ENCODE measurements at places on chromosomes 1 and 21.

DNA sequence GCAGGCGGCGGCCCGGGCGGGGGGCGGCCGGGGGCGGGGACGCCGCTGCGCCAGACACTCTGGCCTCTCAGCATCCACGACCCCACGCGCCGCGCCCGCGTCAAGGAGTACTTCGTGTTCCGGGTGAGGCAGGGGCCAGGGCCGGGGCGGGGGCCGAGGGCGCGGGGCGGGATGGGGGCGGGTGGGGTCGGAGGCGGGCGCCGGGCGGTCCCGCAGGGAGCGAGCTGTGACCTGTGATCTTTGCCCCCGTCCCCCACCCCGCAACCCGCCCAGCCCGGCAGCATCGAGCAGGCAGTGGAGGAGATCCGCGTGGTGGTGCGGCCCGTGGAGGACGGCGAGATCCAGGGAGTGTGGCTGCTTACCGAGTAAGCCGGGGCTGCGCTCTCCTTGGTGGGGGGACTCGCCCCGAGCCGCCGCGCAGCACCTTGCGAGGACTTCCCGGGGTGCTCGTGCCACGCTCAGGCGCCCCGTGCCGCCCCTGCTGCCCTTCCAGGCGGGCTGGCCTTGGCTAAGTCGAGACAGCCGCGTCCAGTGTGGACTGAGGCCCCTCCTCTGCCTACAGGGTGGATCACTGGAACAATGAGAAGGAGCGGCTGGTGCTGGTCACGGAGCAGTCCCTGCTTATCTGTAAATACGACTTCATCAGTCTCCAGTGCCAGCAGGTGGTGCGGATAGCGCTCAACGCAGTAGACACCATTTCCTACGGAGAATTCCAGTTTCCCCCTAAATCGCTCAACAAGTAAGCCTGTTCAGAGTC, 514 bp downstream of the TPRG1L start:
- DNase-seq: no peak

GRCh38 chr1:183198463-183198862, 12.4 kb downstream of the LAMC2 start:
- no peak for DNase-seq

GRCh38 chr1:5968161-5968736, 24.0 kb downstream of the NPHP4 start:
- DNase-seq: no peak

GRCh38 chr1:46983830-46984586, 39.5 kb upstream of the CYP4X1 start:
- no peak for DNase-seq

DNA sequence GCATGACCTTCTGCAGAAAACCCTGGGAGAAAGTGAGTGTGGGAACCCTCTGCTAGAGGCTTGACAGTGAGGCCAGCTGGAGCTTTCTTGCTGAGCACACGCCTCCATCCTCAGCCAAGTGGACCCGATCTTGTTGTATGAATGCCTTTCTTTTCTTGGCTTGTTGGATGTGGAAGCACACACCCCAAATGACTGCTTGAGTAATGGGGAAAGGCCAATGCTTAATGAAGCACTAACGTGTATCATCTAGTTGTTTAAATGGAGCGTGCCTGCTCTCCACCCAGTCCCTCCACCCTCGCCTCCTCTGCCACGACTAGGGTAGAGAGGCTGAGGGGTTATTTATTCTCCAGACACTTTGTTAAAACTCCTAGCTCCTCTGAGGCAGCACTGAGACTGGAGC, 54.3 kb upstream of the IKBKE start:
- no peak for DNase-seq

DNA sequence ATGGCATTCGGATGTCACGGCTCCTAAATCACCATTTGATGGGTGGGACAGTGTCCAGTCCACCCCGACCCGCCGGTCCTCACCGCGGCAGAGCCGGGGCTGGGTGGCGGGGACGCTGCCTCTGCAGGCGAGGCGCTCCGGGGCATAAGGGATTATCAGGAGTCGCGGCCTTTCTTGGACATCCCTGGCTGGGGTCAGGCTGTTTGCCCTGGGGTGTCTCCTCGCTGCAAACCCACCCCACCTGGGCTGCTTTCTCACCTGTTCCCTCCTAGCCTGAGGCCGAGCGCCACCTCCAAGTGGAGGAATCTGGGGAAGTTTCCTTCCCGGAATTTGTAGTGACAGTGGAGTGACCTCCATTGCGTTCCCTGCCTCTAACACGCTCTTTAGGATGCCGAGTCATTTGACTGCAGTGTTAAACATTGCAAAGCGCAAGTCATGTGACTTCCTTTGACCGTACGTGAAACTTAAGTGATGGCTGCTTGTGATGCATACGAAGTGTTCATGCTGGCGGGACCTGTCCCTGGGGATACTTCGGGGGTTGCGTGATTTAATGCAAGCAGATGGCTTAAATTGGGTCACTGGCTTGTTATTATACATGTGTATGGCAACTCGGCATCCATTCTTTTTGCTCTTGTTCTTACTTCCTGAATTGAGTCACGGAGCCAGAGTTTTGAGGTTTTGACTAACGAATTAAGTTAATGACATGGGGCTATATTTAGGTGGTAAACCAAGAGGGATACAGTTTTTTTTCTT, 536 bp downstream of the LGALS8 start:
- peak; percentile 74 for DNase-seq

DNA sequence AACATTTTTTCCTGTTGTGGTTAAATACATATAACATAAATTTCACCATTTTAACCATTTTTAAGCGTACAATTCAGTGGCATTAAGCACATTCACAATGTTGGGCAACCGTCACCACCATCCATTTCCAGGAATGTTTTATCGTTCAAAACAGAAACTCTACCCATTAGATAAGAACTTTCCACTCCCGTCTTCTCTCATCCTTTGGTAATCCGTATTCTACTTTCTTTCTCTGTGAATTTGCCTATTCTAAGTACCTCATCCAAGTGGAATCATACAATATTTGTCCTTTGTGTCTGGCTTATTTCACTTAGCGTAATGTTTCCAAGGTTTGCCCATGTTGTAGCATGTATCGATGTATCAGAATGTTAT, 336.0 kb downstream of the RRAGC start:
- DNase-seq: no peak

GRCh38 chr1:23062271-23062670, 43.0 kb downstream of the KDM1A start:
- DNase-seq: no peak

- no peak for DNase-seq
Observed at GRCh38 chr1:94047949-94048348, 73.0 kb downstream of the ABCA4 start.

DNA sequence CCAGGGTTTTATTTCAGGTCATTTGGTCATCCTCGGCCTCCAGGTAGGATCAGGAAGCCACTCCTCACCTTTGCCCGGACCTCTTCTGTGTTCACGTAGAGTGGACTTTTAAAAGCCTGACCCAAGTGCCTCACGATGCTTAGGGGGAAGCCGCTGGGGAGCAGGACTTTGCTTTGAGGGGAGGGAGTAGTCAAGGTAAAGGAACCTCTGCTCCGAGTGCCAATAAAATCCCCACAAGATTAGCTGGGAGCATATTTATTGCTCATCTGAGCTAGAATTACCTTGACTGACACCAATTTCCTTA, 603 bp upstream of the DHRS3 start:
- DNase-seq: no peak

DNA sequence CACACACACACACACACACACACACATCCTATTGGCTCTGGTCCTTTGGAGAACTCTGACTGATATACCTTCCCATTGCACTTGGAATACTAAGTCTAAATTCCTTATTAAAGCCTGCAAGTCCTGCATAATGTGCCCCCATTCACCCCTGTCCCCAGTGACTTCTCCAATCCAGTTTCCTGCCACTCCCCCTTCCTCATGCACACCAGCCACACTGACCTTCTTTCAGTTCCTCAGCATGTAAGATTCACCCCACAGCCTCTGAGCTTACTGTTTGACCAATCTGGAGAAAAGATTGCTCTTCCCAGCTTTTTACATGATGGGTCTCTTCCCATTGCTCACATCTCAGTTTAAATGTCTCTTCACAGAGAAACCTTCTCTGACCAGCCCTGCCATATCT, 146.6 kb downstream of the TBX15 start:
- peak; percentile 41 for DNase-seq

DNA sequence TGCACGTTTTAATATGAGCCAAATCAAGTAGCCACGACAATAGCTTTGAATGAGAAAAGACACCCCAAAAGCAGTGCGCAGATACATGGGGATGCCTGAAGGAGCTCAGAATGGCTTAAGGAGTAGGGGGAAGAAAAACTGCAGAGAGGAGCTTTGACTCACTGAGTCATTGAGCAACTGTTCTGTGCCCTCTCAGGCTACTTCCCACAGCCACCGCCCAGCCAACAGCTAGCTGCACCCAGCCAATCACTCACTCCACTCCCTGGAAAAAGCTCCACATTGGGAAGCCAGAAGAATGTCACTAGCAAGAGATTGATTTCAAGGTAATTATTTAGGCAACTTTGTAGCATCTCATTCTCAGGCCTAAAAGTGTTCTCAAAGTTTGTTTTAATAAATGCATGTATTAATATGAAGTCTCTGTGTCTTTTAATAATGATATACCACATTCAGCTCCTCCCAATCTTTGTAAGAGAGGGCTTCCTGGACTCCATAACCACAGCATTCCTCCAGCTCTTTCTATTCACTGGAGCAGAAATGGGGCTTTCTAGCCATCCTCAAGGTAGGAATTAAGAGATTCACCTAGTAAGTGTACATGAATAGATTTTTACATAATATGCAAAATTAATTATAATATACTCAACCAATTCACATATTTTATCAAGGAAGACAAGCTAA, 16.8 kb downstream of the DUSP10 start:
- DNase-seq: no peak

GRCh38 chr1:15148004-15148403, 5.5 kb upstream of the TMEM51 start:
- DNase-seq: no peak
